NAMALWA (cell line): ENCODE measurements at places on chromosomes 1 and 21.
A peak's percentile ranks its signal among the peaks of the same experiment; 100 is the strongest.

- no peak for DNase-seq
Measured at GRCh38 chr1:223221686-223222085, 78.6 kb upstream of the TLR5 start.

DNA sequence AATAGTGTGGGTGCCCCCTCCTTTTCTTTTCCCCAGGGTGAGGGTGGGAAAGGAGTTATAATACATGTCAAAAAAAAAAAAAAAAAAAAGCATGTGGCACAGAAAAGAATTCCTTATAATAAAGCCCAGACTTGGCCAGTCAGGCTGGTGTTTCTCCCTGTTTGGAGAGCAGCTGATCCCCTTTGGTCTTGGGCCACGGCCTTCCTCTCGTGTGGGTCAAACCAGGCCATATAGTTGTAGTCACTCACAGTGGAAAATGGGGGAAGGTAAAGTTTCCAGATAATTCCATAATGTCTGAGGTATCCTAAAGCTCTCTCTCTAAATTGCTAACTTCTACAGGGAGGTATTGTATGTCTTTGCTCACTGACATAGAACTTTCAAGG lies 22.0 kb downstream of the CLIC6 start:
- DNase-seq = no peak

DNA sequence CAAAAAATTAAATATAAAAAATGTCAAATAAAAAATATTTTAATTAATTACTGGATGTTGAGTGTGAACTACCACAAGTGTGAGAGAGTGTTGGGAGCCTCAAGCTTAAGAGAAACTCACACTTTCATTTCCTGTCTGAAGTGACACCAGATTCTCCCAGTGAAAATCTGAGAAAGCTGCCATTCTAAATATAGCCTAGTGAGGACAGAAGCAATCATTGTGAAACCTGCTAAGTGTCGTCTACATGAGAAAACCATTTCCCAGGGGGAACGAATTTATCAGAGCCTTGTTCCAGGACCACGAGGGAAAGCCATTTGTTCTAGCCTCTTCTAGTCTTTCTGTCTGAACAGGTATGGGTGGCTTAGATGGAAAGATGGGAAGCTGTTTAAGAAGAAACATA lies 329.3 kb upstream of the PRMT6 start:
- peak; percentile 14 for DNase-seq

DNA sequence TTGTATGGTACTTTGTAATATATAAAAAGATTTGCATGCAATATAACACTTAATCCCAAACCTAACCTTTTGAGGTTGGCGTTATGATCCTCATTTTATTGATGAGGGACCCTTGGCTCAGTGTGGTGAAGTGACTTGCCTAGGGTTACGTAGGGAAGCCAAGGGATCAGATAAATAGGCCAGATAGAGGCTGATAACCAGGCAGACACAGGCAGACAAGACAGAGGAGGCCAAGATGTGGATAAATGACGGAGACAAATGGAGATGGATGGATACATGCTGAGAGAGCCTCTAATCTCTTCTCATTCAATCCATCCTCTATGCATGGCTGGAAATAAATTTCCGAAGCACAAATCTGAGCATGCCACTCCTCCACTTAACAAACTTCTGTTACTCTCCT lies 136.9 kb upstream of the SPATA6 start:
- no peak for DNase-seq

GRCh38 chr1:26285366-26286063 lies 5.6 kb downstream of the SH3BGRL3 start:
- DNase-seq = peak; percentile 78

DNA sequence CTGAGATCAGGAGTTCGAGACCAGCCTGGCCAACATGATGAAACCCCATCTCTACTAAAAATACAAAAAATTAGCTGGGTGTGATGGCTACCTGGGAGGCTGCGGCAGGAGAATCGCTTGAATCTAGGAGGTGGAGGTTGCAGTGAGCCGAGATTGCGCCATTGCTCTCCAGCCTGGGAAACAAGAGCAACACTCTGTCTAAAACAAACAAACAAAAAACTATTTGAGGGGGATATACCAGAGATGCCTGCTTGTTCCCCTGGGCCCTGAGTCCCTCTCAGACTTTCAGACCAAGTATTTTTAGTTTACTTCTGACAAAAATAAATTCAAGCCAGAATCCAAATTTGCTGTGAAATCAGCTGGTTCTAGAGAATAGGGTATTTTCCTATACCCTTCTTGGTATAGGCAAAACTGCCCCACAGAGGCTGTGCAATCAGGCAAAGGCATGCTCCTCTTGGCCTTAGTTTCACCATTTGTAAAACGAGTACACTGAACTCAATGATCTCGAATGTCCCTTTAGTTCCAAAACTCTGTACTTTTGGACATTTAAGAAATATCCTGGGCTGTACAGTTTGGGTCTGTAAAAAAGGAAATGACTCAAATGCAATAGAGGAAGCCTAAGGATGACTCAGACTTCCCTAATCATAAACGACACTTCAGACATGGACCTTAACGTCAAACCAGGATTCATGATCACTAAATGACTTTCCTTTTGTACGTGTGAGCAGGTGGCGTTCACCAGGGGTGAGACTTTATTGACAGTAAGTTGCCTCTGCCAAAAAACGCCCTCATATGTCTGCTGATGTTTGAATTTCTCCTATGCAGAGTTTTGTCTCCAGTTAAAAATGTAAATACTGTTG lies 16.1 kb downstream of the ENSA start:
- peak; percentile 79 for DNase-seq

DNA sequence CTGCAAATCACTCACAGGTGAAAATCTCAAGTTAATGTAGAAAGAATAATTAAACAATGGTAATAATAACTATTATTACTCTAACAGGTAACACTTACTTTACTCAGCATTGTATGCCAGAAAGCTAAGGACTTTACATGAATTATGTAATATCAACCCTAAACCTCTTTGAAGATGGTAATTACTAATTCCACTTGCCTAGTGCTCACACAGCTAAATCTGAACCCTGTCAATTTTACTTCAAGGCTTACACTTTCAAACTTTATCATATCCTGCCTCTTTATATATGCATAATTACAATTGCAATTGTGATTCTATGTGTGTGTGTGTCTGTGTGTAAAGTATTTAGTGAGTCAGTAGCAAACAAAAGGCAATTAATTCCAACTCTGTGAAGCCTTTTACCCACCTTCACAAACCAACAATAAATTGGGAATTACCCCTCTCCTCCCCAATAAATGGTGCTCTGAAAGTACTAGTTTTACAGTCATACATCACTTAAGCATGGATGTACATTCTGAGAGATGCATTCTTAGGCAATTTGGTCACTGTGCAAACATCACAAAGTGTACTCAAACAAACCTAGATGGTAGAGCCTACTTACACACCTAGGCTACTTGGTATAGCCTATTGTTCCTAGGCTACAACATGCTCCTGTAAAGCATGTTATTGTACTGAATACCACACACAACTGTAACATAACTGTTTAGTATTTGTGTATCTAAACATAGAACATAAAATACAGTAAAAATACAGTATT lies 5.9 kb downstream of the ZNF644 start:
- no peak for DNase-seq

- no peak for DNase-seq
Measured at GRCh38 chr1:5928714-5929400, 63.4 kb downstream of the NPHP4 start.

DNA sequence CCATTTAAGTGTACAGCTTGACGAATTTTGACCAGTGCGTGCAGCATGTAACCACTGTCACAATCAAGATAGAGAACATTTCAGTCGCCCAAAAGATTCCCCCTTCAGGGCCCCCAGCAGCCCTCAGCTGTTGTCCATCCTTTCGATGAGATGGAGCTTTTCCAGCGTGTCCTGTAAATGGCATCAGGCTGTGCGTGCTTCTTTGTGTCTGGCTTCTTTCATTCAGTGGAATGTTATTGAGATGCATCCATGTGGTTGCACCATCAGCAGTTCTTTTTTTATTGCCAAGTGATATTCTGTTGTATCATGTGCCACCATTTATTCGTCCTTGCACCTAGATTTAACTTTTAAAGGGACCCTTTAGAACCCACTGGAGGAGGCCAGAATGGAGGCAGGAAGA lies 21.9 kb downstream of the UBE2Q1 start:
- DNase-seq = no peak

GRCh38 chr1:44855742-44856141 lies 12.7 kb upstream of the PTCH2 start:
- DNase-seq = no peak

DNA sequence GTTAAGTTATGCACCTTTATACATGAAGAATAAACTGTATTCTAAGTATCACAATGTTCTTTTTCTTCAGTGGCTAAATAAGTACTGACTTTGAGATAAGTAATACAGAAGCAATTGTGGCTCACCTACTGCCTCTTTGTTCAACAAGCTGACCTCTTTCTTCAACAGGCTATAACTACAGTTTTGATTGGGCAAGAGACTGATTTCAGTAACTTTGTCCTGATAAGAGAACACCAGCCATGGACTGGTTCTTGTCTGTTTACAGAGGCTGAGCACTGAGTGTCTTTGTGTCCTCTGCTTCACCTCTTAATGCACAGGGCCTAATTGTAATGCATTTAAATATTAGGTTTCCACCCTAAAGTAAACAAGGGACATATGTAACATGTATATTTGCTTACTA lies 34.6 kb upstream of the PDE4B start:
- no peak for DNase-seq

DNA sequence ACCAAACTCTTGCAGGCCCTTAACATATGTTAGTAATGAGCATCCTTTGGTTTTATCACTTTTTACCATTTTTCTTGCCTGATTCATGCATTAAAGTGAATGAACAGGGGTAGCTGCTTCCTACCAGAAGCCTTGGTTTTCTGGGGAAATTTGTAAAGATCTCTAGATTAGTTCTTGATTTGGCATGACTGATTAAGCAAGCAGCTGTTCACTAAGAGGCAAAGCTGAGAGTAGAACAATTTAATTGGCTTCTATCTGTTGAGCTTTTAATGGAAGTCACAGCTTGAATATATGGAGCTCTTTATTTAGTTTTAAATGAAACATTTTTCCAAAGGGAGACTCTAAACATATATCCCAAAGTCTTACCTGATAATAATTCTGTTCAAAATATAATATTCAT lies 23.6 kb downstream of the TLCD4 start:
- DNase-seq = no peak

- no peak for DNase-seq
Measured at GRCh38 chr1:217871955-217872354, 240.8 kb downstream of the SPATA17 start.

GRCh38 chr1:160581961-160582360 lies 2.7 kb upstream of the CD84 start:
- no peak for DNase-seq

GRCh38 chr1:118429856-118430255 lies 244.8 kb upstream of the SPAG17 start:
- peak; percentile 5 for DNase-seq

- peak; percentile 19 for DNase-seq
Measured at GRCh38 chr1:116794804-116795481, 40.7 kb downstream of the CD2 start.

- DNase-seq = peak; percentile 21
Measured at GRCh38 chr21:18522181-18522972, 118.8 kb upstream of the TMPRSS15 start.

DNA sequence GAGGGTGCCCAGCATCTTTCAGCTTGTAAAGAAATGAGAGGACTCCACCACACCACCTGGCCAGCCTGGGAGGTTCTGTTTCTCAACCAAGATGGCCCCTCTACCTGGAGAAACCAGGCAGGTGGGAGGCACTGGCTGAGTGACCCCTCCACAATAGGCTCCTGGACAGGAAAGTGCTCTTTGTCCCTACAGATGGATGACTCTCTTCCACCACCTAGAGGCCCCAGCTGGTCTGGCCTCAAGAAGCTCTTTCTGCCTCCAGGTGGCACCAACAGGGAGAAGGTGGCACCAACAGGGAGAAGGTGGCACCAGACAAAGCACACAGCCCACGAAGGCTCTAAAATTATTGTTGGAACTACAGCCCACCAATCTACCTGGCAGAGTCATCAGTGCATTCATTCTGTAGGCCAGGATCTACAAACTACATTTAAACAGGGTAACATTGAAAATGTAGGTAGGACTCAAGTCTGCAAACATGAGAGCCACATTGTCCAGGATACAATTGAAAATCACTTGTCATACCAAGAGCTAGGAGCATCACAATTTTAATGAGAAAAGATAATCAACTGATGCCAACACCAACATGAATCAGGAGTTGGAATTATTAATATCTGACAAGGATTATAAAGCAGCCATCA lies 14.4 kb downstream of the TMPRSS3 start:
- peak; percentile 58 for DNase-seq

- DNase-seq = no peak
Measured at GRCh38 chr21:30478004-30478403, 2.2 kb downstream of the KRTAP19-1 start.

DNA sequence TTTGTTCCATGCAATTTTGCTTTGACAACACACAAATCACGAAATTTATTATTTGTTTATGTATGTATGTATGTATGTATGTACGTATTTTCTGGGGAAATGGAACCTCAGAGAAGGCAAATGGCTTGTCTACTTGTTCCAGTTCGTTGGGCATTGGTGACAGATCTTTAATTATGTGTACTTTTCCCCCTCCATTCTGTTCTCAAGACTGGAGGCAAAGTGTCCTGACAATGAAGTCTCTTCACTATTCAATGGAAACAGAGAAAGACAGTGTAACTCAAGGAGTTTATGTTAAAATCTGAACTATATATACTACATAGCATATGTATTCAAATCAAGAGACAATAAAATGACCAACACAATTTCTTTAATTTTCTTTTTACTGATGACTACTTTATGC lies 245.7 kb upstream of the PTBP2 start:
- DNase-seq = no peak

GRCh38 chr1:101262630-101263348 lies 26.0 kb downstream of the S1PR1 start:
- DNase-seq = no peak

DNA sequence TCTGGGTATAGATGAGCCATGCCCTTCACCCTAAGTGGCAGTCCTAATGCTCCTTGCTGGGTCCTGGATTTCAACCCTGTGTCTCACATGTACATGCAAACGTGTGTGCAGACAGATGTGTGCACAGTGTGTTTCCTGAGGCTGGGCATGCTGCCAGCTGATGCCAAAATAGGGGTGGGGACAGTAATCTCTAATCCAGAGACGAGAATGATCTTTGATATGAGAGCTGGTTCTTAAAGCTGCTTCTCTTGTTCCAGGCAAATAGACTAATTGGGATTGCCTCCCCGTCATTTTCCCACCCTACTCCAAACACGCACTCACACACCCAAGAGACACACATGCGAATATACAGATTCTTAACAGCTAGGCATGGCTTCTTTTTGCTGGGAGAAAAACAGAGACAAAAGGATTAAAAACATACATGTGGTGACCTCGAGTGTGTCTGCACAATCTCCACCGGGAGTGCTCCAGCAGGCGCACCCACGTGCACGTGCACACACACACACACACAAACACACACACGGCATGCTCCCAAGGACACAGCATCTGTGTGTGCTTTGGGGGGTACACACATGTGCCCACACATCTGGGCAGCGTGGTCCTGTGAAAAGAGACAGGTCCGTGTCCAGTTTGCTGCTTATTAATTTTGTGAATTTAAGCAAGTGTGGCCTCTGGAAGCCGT lies 102.1 kb upstream of the ZBTB40 start:
- DNase-seq = no peak

GRCh38 chr1:202860744-202861419 lies 28.1 kb downstream of the RABIF start:
- no peak for DNase-seq
